ENCODE measurements at places on chromosomes 3 and 15. TPM values are rescaled to one million over a fixed set of nuclear protein-coding genes. Genes with fewer than 3 reads are reported as not detected.

DNA sequence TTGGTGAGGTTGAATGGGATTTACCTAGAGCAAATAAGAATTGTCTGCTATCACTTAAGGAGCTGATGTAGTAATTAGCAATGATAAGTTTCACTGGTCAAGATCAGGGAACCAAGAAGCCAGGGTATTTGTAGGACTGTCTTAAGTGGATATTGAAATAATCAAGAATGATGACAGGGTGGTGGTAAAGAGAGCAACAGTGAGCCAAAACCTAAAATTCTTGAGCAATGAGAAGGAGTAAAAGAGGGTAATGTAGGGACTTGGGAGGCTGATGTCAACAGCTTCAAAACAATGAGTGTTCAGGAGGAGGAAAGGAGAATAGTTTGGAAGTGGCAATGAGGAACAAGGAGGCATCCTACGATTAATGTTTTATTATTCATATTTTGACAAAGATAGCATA is 31.5 kb upstream of the SLC2A2 start:
- peaks cover 2% of the 10 kb centered on the region for H3K36me3 ChIP-seq
- H3K27me3 ChIP-seq = peaks cover 3% of the 10 kb centered on the region
- DNase-seq = no peak
- H3K4me1 ChIP-seq = no peaks in the 10 kb centered on the region
- no peak overlapping the region for H3K4me3 ChIP-seq
- no peak overlapping the region for H3K27ac ChIP-seq

- no peaks in the 10 kb centered on the region for H3K4me1 ChIP-seq
- DNase-seq = no peak
- no peak overlapping the region for H3K4me3 ChIP-seq
- no peak overlapping the region for H3K27ac ChIP-seq
- H3K36me3 ChIP-seq = no peaks in the 10 kb centered on the region
Observed at GRCh38 chr3:34582055-34582454, 783.6 kb downstream of the PDCD6IP start.

DNA sequence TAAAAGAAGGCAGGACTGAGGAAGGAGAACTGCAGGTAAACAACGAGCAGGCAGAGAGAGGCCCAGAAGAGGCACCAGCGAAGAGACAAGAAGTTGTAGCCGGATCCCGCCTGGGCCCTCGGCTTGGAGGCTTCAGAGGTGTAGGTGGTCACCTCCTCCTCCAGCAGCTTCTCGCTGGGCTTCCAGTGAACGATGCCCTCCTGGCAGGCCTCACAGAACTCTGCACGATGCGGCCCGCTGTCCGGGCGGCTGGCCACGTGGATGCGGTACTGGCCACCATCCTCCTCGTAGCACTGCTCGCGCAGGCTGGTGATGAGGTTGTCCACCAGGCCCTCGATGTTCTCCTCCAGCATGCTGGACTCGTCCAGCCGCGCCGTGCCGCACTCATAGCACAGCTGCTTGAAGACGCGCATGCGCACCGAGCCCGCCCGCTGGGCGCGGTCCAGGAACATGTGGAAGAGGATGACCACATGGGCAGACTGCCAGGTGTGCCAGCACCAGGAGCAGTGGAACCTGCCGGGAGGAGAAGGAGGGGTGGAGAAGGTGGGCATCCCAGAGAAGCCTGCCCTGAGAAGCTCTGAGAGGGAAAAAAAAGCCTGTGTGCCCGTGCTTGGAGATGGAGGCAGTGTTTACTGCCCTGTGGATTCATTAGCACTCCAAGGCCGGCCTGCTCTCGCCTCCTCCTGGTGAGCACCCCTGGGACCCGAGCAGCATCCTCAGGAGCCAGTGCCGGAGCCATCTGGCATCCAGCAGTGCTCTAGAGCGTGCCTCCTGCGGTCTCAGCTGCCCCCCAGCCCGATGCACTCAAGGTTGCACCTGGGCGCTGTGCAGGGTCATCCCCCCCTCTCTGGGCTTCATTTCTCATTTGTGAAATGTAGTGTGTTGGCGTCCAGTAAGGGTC is 3.6 kb downstream of the RTP2 start:
- H3K27ac ChIP-seq = no peak overlapping the region
- no peaks in the 10 kb centered on the region for H3K36me3 ChIP-seq
- DNase-seq = no peak
- no peaks in the 10 kb centered on the region for H3K4me1 ChIP-seq
- no peak overlapping the region for H3K4me3 ChIP-seq

The SLC6A20 gene
- total RNA-seq = not detected

The CHST14 gene
- total RNA-seq = 9.7 TPM

The CD86 gene
- total RNA-seq = 1.4 TPM

The FBXW12 gene
- total RNA-seq = 0.14 TPM

The CTXN2 gene
- total RNA-seq = 0.07 TPM

Measured in activated CD4-positive, alpha-beta T cell treated with anti-CD3 and anti-CD28 coated beads, Interleukin-2, amount 10 ng/mL, durations not matched to agents 24 days and 14 days (primary cell).